ENCODE measurements at places on chromosomes 7 and 10.

- no peak for DNase-seq
Observed at GRCh38 chr7:27235387-27236311, 7.0 kb upstream of the EVX1 start.

GRCh38 chr10:10533437-10533836, 484.2 kb upstream of the CELF2 start:
- no peak for DNase-seq

- no peak for DNase-seq
Observed at GRCh38 chr7:67771846-67772605, 775.4 kb downstream of the TYW1 start.

GRCh38 chr7:11707606-11708193, 124.3 kb downstream of the THSD7A start:
- no peak for DNase-seq

GRCh38 chr7:34451923-34452322, 206.1 kb upstream of the NPSR1 start:
- DNase-seq, result no peak

DNA sequence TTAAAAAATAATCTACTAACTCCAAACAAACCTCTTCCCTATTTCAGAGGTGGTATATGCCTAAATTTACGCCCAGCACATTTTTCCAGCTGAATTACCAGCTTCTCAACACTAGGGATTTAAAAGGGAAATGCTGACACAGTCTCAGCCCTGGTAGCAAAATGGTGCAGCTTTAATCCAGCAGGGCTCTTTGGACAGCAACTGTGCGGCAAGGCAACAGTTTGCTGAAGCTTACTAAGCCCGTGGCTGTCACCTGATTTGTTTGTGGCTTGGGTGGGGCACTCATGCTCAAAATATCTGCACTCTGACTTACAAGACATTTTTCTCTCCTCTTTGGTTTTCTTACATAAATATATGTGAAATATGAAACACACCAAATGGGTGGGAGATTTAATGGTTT, 206.7 kb downstream of the POU6F2 start:
- no peak for DNase-seq

- DNase-seq, result no peak
Observed at GRCh38 chr10:31914370-31914769, 14.3 kb downstream of the ARHGAP12 start.

GRCh38 chr7:141366091-141366621, 185.1 kb upstream of the AGK start:
- DNase-seq, result no peak

DNA sequence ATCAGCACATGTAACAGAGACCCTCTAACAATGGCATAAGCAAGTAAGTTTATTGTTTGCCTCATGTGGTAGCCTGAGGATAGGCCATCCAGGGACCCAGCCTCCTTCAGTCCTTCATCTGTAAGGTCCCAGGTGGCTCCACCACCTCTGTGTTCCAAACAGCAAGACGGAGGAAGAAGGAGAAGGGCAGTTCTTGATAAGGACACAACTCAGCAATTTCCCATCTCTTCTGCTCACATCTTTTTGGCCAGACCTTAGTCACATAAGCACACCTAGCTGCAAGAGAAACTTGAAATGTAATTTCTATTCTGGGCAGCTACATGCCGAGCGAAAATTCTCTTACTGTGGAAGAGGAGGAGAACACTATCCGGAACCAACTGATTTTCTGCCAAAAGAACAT, 33.9 kb downstream of the DCLRE1A start:
- no peak for DNase-seq

DNA sequence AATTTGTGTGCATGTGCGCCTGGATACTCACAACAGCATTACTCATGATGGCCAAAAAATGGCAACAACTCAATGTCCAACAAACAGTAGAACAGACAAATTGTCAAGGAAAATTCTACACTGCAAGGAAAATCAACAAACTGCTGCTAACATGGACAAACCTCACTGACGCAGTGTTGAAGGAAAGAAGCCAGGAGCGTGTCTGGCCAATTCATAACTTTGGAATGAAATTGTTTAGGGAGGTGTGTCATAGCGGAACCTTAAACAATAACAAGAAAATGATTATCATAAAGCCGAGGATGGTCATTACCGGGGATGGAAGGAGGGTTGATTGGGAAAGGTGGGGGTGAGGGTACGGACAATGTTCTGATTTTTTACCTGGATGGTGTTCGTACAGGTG, 29.1 kb downstream of the ALOX5 start:
- DNase-seq, result no peak

- no peak for DNase-seq
Observed at GRCh38 chr7:46315891-46316290, 394.8 kb upstream of the IGFBP3 start.
